ENCODE measurements at places on chromosomes 3 and 15.

DNA sequence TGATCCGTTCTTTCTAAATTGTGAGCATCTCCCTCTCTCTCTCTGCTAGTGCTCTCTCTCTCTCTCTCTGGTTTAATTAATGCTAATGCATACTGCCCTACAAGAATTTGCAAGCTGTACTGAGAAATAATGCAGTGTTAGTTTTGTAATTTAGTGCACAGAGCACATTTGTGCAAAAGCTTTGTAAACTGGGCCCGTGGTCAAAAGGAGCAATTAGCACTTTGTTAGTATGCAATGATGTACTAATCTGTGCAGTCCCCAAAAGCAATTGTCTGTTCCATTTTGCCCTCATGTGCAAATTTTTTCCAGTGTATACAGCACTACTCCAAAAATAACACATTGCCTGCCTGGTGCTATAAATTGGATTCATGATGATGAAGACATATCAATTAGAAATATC lies 184.6 kb upstream of the CMC1 start:
- no peak for DNase-seq

DNA sequence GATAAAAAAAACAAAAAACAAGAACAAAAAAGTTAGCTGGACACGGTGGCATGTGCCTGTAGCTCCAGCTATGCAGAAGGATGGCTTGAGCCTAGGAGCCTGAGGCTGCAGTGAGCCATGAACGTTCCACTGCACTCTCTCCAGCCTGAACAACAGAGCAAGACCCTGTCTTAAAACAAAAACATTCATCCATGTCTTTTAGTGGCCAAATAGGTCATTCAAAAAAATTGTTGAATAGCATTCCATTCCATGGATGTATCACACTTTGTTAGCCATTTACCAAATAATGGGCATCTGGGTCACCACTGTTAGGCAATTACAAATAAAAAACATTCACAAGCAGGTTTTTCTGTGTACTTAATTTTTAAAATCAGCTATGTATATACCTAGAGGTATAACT lies 139.7 kb downstream of the STAG1 start:
- no peak for DNase-seq

- DNase-seq, result no peak
Observed at GRCh38 chr3:168060317-168060716, 35.4 kb downstream of the GOLIM4 start.

DNA sequence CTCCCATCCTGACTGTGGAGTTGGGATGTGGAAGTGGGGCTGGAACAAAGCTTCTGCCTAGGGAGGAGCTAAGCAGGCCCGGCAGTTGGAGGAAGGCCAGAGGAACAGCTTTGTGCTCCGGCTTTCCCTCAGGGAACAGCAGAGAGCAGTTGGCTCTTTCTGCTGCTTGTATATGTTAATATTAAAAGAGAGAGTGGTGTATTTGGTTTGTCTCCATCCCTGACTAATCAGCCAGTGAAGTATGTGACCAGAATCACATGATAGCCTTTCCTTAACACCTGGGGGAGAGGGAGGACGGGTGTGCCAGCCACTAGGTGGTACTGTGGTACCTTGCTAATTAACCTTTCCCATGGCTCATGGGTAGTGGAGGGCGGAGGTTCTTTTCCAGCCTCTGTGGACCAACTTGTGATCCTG lies 10.0 kb downstream of the EIF2B5 start:
- DNase-seq, result no peak

GRCh38 chr3:78668302-78668701 lies 1099.5 kb downstream of the ROBO1 start:
- DNase-seq, result no peak

DNA sequence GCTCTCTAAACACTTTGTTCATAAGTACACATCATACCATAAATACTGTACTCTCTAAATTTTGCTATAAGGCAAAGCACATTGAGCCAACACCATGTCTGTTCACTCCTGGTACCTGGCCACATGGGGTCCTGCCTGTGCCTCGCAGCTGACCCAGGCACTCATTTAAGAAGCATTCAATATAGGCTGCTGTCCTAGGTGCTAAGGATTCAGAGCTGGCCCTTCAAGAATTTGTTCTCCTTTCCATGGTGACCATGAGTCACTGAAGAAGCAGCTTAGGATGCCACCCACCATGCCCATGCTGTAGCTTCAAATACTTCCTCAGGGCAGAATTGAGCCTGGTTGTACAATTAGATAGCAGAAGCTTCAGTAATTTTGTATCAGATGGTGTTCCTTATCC lies 119.2 kb upstream of the ZBED2 start:
- DNase-seq, result no peak

GRCh38 chr15:39785139-39785538 lies 2.5 kb upstream of the FSIP1 start:
- DNase-seq, result no peak

- DNase-seq, result no peak
Observed at GRCh38 chr15:66508293-66508883, 3.3 kb downstream of the ZWILCH start.

- DNase-seq, result no peak
Observed at GRCh38 chr3:33312361-33312760, 35.1 kb downstream of the FBXL2 start.
